ENCODE measurements at places on chromosomes 5 and 9.

DNA sequence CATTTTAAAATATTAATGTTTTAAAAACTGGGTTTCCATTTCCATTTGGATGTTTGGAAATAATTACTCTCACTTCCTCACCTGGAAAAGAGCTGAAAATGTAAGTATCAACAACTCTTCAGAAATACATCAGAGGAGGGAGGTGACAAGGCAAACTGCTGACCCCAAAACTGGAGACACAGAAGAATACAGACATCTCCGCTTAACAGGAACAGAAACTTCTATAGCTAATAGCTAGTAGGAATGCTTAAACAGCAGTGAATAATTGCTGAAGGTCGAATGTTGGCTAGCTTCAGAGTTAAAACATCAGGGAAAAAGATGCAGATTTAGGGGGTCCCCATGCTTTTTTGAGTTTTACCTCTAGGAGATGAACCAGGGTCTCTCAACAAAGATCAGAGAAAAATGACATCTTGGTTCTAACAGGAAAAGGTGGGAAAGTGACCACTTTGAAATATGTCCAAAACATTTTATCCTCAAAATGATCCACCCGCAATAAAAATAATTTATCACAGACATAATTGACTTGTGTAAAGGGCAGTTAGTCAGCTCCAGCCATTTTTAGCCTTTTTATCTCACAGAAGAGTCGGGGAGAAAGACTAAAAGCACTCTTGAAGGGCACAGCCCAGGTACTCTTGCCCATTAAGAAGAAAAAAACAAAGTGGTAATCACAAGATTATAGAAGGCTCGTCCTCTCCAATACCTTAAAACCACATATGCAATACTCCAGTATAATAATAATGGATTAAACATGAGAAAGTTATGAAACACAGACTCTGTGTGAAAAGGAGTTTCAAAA, 1474.9 kb downstream of the EFNA5 start:
- no peak for DNase-seq

DNA sequence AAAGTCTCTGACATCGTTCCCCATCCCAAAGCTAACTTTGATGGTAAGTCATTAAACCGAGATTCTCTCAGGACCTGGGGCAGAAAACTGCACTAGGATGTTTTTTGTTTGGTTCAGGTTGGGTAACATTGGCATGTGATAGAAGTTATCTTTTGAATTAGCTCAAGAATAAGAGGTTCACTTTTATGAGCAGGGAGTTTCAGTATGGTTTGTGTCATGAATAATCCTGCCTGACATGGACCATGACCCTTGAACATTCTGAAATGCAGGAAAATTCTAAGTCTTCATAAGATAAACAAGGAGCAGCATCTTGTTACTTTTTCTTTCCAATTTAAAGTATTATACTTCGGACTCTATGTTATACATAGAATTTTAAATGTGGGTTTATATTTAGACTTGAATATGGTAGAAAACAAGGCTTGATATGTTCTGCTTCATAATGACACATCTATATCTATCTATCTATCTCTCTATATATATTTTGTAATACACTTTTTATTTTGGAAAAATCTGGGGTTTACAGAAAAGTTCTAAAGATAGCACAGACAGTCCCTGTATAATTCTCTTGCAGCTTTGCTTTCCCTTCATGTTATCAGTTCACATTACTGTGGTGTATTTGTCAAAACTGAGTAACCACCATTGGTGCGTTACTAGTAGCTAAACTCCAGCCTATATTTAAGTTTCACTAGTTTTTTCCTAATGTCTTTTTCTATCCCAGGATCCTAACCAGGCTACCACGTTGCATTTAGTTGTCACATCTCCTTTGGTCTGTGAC, 102.7 kb upstream of the TAF11L2 start:
- no peak for DNase-seq

DNA sequence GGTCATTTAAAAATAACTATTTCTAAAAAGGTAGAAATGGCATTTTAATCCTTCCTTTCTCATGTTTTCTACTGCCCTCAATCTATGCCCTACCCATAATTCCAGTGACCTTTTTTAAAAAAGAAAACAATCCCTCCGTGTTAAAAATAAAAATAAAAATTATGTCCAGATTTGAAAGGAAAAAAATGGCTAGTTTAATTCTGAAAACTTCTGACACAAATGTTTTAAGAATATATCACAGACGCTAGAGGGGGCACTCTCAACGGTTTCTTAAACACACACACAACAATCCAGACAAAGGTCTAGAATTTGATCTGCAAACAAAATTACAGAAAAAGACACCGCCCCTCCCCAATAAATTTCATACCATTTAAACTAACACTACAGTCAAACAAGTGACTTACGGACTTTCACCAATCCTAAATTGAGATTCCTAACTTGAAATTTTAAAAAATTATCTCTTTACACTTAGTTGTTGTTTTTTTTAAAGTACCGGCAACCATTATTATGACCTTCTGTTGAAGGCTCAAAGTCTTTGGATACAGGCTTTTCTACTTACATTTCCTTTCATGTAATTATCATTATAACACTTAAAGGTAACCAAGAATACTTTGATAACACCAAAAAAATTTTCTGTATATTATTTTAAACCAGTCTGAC, 38.2 kb downstream of the CLINT1 start:
- DNase-seq, result no peak

DNA sequence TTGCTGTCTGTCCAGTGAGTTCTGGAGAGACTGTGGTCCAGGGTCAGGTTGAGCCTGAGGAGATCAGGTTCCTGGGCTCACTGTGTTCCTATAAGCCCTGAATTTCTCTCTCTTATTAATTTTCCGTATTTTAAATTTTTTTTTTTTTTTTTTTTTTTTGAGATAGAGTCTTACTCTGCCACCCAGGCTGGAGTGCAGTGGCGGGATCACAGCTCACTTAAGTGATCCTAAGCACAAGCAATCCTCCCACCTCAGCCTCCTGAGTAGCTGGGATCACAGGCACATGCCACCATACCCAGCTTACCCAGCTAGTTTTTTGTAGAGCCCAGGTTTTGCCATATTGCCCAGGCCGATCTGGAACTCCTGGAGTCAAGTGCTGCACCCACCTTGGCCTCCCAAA, 22.5 kb downstream of the NDST1 start:
- no peak for DNase-seq

DNA sequence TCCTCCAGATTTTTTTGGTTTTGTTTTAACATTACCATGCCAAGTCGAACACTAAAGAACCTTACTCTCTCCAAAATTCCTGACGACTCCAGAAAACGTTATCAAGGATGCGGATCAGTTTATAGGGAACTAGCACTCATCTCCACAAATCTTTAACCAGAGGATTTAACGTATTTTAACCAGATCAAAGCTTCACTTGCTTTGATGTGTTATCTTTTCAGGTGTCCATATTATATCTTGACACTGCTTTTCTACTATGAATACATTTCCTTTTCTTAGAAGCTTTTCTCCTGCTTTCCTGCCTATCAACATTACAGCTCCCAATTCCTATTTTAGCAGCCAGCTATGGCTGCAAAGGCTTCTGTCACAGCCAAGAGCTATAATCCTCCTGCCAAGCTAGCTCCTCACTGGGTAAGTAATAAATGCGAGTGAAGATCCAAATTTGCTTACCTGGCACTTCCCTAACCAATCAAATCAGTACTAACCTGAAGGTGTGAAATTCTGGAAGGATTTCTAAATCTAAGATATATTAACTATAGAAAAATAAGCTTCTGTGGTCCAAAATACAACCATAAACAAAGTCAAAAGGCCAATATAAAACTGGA, 60.2 kb downstream of the CDC14B start:
- no peak for DNase-seq

DNA sequence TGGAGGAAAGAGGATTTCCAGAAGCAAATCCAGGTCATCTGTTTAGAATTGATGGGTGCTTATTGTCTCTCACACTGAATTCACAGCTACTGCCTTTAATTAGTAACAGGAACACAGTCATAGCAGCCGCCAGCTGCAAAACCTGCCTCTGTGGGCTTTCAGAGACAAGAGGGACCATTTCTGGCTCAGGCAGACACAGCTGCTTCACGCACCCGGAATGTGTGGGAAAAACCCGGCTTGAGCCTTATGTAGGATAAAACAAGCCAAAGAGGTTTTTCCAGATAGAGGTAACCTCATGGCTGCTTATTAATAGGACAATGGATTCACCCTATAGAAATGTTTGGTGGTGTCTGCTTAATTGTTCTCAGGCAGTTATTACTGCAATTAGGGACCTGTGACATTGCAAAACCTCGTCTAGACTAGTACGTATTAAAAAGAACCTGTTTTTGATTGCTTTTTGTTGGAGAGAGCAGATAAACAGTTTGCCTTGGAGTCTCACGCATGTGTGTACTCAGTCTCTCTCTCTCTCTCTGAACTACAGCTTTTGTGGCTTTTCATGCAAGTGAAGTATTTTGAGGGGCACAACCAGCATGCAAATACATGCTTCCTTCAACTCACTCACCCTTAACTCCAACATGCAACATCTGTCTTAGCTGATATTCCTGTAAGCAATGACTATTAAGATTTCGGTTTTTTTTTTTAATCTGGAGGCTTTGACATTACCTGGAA, 302.7 kb downstream of the PLK2 start:
- no peak for DNase-seq

DNA sequence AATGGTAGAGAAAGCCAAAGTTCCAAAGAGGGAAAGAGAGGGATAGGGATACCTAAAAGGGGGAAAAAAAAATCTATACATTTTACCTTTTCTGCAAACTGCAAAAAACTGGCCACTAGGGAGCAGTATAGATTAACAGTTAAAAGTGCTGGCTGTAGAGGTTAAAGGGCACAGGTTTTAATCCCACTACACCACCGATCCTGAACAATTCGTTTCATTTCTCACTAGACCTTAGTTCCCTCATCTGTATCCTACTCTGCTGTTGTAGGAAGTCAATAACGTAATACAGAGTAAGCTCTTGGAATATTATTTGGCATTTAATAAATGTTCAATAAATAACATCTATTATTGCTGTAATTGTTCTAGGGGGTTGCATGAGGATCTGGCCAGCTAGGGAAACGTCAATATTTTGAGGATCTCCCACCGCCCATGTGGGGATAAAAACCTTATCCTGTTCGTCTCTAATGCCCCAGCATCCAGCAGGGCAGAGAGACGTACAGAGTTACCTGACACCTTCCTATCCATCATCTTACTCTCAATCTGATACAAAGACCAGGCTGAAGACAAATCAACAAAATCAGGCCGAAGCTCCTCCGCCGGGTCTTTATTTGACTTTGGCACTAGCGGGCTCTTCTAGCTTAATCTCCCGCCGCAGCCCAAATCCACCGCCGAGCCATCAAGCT, 757 bp downstream of the CDC26 start:
- DNase-seq, result no peak

DNA sequence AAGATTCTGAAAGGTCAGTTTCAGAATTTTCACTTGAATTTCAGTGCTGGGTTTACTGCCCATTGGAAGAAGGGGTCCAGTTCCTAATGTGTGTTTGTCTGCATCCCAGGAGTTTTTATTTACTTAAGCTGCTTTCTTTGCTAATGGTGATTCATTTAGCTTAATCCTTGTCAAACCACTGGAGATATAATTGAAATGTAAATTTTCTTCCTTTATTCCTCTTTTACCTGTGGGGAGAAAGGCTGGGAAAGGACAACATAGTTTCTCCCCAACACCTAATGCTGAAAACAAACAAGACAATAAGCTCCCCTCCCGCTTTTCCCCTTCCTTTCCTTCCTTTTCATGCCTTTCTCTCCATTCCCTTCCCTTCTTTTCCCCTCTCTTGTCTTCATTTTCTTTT, 185.8 kb downstream of the KCTD16 start:
- no peak for DNase-seq

- DNase-seq, result no peak
Observed at GRCh38 chr5:143231973-143232812, 171.3 kb downstream of the NR3C1 start.

DNA sequence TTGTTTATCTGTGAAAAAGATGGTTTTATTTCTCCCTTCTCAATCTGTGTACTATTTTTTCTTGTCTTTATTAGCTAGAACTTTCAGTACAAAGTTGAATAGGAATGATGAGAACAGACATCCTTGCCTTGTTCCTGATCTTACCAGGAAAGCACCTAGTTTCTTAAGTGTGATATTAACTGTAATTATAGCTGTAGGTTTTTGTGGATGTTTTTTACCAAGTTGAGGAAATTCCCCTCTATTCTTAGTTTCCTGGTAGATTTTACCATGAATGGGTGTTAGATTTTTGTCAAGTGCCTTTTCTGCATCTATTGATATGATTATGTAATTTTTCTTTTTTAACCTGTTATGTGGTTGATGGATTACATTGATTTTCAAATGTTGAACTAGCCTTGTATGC, 68.7 kb downstream of the KCNN2 start:
- DNase-seq, result no peak

DNA sequence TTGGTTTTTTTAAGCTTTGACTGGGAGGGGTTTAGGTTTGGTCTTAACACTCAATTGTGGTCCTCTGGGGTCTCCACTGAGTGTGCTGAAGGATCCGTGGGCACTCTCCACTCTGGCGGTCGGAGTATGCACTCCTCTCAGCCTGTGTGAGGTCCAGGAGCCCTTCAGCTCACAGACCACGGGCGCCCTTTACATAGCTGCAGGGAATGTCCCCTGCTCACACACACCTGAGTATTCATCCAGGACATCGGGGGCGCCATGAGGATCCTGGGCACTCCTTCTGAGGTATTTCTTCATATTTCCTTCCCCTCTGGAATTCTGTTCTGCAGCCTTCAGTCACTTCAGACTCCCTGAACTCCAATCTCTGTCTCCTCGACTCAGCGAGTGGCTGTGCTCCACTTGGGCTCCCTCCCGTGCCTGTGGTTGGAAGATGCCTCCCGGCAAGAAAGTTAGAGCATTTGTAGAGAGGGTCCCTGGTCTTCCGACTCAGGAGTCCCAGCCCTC, 12.5 kb downstream of the TRIP13 start:
- no peak for DNase-seq

- no peak for DNase-seq
Observed at GRCh38 chr9:33924978-33925797, 108.2 kb downstream of the UBE2R2 start.

GRCh38 chr5:150108711-150109514, 22.6 kb upstream of the CSF1R start:
- no peak for DNase-seq

- no peak for DNase-seq
Observed at GRCh38 chr5:159878988-159879471, 37.3 kb upstream of the ADRA1B start.

GRCh38 chr9:120001536-120001935, 578.4 kb downstream of the CDK5RAP2 start:
- DNase-seq, result no peak

GRCh38 chr5:31948006-31948405, 226.1 kb downstream of the GOLPH3 start:
- no peak for DNase-seq

Data from activated naive CD4-positive, alpha-beta T cell treated with Interleukin-2 at 50 U/mL for 16 hours (primary cell).